ENCODE measurements at places on chromosomes 4 and X.

GRCh38 chr4:183211533-183211932 is 108.5 kb downstream of the CLDN22 start:
- no peak for DNase-seq

GRCh38 chrX:95059909-95060308 is 1385.9 kb downstream of the FAM133A start:
- no peak for DNase-seq

- DNase-seq: no peak
Observed at GRCh38 chr4:177508662-177509061, 66.4 kb upstream of the AGA start.

- no peak for DNase-seq
Observed at GRCh38 chr4:130172156-130172555, 1076.2 kb downstream of the C4orf33 start.

DNA sequence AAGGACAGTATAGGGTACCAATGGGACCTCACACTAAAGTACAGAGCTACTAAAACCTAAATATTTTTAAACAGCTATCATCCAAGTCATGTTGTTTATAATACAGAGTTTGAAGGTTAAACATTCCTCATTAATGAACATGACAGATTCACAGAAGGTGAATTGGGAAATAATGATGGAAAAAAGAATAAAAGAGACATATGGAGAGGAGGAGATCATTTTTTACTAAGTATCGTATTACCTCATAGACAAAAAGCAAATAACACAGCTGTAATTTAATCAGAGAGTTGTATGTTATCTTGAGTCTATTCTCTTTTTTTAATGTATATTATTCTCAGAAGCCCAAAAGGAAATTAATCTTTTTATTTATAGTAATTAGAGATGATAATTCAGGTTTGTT is 7.9 kb downstream of the PLK4 start:
- no peak for DNase-seq

GRCh38 chr4:7347981-7348380 is 86.7 kb downstream of the PSAPL1 start:
- DNase-seq: no peak

DNA sequence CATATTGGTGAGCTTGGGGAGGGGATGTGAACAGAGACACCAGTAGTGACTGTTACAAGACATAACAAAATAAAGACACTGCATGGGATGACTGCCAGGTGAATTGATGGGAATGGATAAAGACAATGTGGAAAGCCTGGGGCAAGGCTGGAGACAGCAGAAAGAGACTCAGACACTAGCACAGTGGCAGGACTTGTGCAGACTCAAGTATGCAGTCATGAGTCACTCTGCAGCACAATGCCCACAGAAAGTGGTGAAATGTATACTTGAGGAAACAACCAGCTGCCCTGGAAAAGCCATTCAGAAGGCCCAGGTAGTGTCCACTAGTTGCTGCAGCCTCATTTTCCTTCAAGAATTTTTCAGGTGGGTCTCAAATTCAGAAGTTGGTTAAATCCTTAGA is 452.3 kb downstream of the MID1IP1 start:
- no peak for DNase-seq

GRCh38 chrX:130482871-130483270 is 81.1 kb downstream of the RBMX2 start:
- no peak for DNase-seq

GRCh38 chrX:64894454-64895038 is 81.7 kb downstream of the ZC4H2 start:
- DNase-seq: peak; percentile 3
